Mucosa of gallbladder (tissue), 1 donor: ENCODE measurements at places on chromosomes 3 and 15. TPM values are rescaled to one million over a fixed set of nuclear protein-coding genes. Genes with fewer than 3 reads are reported as not detected.

The C3orf49 gene
- not detected for total RNA-seq

The TRPM1 gene
- total RNA-seq, result not detected

The INSYN1 gene
- 13.8 TPM for total RNA-seq

The ARHGAP11A gene
- 4.1 TPM for total RNA-seq

The FAM98B gene
- total RNA-seq, result 15.0 TPM

The SLC12A1 gene
- total RNA-seq, result not detected

The SERPINI2 gene
- 0.23 TPM for total RNA-seq

- peak; percentile 95 for DNase-seq
These were observed at the start of gene SIAH2 for GRCh38 chr3:150763122-150763840. Gene SIAH2 (minus strand): TSS chr3:150763169. CDS start chr3:150762849, 320 bp downstream.

DNA sequence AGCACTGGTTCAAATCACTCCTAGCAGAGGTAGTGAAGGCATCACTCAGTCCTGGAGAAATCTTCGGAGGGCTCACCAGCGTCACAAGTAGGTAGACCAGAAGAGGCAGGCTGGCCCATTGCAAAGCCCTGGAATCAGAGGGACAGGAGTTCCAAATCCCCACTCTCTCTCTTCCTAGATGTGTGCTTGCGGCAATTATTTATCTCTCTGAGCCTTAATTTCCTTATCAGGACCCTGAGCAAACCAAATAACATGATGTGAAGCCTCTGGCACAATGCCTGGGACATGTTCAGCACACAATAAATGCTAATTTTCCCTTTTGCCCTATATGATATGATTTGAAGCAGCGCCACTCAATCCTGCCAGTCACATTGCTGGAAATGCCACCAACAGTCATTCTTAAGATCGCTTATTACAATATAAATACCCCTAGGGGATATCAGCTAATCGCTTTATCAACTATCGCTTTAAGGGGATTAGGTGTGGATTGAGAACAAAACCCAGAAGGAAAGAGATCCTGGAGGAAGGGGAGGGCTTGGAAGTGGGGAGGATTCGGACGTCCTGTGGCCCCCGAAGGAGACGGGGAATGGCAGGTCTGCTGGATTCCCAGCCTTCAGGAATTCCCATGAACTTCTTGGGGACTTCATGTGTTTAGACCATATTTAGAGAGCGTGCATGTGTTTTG, 59.5 kb upstream of the TSEN2 start:
- no peak for DNase-seq

GRCh38 chr3:195028877-195029606, 241.9 kb downstream of the XXYLT1 start:
- DNase-seq, result no peak

DNA sequence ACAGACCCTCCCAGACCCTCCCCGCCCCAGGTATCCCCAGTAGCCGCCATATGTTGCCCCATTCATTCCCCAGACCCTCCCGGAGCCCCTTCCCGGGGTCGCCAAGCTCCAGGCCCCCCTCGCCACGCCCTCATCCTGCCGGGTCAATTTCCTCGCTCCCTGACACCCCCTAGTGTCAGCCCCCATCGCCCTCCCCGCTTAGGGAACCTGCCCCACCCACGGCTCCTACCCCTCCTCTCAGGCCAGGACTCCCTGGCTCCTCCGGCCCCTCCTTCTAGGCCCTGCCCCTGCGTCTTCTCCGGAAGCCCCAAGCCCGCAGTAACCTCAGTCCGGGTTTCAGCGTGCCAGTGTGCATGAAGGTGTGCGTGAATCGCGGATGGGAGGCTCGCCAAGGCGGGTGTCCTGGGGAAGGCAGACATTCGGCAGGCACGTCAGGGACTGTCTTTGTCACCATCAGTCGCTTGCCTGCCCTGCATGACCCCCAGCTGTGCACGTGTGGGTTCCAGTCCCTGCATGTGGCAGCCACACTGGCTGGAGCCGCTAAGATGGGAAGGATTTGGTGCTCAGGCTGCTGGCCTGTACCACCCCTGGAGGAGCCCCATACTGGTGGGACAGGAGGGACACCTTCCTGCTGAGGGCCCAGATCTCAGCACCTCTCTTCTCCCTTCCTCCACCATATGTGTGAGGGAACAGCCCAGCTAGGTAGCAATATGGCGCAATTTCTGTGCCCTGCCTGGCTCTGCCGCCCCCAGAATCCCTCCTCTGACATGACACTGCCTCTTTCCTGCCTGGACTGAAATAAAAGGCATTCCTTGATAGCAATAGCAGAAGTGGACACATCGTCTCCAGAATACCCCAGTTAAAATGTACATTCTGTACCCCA, 693 bp downstream of the DISP2 start:
- DNase-seq, result no peak

DNA sequence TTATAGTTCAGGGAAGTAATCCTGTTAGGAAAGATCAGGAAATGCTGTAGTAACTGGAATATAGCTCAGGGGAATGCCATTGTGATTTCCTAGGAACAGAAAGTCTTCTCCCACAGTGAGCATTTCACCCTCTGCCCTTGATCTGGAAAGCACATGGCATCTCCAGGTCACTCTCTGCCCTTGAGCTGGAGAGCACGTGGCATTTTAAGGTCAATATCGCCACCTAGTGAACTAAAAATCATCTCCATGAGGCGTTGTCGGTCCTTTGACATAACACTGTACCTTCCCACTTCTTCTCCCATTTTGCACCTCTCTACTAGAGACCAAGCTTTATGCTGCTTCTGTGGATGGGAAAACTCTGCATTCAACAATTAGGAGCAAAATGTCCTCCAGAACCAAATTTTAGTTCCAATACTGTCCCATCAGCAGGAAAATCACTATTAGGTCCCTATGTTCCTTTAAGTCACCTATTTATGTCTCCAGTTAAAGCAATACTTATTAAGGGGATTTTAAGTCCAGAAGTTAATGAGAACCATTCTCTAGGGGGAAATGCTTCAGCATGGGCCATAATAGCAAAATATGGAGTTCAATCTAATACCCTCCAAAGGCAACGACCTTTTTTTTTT, 54.7 kb upstream of the GK5 start:
- peak; percentile 57 for DNase-seq

DNA sequence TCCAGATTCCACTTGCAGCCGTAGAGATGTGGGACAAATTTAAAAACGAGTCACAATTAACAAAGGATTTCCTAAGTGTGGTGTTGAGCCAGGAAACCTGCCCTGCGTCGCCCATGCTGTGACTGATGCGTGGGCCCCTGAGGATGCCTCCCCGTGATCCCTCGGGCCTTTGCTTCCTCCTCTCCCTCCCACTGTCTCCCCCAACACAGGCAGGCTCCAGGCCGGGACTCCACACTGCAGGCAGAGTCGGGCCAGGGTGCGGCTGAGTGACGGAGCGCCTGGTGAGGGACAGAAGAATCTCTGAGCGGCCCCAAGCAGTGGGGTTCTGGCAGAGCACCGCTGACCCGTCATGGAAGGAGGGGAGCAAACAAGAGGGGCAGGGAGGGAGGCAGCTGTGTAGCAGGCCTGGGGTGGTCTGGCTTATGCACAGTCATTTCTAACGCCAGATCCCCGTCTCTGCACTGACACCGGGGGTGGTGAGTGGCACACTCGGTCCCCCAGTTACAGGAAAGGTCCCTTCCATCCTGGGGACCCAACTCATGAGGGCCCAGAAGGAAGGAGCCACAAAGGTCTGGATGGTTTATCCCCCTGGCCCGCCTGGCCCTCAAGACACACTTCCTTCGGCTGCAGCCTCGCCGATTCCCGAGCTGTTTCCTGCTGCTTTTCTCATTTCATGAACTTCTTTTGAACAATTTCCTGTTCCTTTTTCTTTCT, 91.0 kb downstream of the XXYLT1 start:
- no peak for DNase-seq

DNA sequence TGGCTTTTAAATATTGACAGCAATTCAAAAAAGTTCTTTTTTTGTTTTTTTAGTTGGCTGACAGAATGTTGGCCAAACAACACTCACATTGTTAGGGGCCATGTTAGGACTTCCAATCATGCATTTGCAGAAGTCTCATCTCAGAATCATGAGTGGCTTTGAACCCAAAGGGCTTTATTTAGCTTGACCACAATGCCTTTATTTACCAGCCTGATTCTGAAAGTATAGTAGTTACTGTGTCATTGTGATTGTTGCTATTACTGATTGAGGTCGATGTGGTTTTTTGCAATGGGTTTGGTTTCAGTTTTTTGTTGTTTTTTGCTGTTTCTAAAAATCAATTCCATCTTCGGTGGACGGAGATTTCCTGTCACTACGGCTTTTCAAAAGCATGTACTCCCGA, 7.2 kb downstream of the GLDN start:
- DNase-seq, result no peak

GRCh38 chr3:42702066-42702951, at the start of gene HHATL:
Gene HHATL (minus strand): TSS chr3:42702798. CDS start chr3:42700826, 1,972 bp downstream.
- no peak for DNase-seq

DNA sequence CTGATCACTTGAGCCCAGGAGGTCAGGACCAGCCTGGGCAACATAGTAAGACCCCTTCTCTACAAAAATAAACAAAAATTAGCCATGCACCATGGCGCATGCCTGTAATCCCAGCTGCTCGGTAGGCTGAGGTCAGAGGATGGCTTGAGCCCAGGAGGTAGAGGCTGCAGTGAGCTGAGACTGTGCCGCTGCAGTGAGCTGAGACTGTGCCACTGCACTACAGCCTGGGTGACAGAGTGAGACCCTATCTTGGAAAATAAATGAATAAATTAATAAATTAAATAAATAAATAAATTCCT, 10.8 kb downstream of the SHISA5 start:
- no peak for DNase-seq

GRCh38 chr3:22269831-22270230, 518.8 kb upstream of the ZNF385D start:
- no peak for DNase-seq

DNA sequence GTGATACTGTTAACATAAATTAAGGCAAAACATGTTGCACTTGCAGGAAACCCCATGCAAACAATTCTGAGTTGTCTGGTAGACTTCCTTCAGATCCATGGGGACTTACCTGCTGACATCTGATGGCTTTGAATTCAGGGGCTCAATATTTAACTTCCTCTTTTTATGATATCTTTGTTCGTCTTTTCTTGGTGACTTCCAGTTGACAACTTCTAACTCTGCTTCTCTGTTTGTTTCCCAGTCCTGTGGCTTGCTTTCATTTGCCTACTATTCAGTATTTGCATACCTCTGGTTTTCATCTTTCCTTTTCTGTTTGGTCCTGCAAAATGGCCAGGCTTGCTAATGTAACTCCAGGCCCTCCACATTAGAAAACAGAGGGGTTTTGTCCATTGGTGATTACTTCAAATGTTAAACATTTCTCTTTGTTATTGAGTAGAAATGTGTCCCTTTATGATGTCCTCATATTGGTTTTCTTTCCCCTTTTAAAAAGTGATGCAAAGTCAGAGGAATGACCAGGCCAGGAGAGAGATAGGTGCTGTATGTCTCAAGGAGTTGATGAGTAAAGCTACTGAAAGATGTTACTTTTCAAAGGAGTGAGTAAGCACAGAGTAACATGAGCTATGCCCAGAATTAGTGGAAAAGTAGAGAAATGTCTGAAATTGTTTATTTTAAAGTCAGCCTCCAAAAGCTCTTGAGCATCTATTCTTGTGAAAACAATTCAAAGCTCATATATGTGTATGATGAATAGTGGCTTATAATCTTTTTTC, 335.9 kb downstream of the LPP start:
- no peak for DNase-seq

DNA sequence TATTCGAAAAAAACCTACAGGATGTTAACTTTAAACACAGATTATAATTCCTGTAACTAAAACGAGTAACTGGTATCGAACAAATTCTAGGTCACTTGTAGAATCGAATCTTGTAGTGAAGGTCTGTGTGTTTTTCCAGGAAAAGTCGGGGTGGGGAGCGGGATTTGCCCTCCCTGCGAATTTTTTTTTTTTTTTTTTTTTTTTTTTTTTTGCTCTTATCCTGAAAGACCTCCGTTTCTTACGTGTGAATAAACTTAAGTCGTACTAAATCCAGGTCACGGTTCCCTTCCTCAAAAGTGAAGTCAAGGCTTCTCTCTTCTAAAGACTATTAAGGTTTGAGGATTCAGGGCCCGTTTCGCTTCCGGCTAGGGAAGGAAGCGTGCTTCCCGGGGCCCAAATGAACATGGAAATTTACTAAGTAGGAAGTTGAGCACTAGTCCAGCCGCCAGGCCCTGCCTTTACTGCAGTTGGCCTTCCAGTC, 770 bp downstream of the TBC1D5 start:
- peak; percentile 57 for DNase-seq

DNA sequence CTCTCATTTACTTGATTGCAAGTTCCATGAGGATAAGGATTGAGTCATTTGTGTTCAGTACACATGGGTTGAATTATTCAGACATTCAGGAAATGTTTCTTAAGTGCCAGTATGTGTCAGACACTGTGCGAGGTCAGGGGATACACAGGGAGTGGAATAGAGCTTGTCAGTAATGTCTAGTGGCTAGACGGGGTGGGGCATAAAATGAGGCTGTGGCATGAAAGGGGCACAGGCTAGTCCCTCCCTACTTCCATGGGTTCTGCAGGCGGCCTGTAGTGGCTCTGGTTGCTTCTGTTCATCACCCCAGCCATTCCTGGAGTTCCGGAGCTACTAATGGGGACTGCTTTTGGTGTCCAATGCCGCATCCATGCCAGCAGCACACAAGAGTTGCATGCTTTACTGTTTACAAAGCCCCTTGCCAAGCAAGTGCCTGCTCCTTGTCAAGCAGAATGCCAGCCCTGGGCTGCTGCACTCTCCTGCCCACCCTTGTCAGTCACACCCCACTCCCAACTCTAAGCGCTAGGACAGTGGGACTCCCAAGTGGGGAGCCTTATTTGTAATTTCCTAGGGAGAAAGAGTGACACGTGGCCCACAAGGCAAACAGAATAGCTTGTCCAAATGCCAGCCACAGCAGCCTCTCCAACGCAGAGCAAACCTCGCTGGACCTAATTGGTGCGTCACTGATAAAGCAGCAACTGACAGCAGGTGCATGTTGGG, 70.8 kb downstream of the RAB11A start:
- peak; percentile 74 for DNase-seq

DNA sequence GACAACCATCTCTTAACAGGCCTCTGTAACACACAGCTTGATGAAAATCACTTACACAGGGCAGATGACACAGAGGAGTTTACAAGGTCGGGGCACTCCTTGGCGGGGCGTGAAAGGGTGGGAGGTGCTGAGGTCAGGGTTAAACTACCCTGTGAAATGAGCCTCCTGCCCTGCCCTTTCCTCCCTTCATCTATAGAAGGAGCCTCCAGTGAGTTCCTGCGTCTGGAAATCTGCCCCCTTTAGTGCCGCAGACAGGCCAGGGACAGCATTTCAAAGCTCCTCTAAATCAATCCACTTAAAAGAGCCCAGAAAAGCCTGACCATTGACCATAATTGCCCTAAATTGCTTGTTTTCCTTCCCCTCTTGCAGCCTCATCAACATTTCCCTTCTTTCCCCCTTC, 1.9 kb downstream of the ROBO1 start:
- no peak for DNase-seq

DNA sequence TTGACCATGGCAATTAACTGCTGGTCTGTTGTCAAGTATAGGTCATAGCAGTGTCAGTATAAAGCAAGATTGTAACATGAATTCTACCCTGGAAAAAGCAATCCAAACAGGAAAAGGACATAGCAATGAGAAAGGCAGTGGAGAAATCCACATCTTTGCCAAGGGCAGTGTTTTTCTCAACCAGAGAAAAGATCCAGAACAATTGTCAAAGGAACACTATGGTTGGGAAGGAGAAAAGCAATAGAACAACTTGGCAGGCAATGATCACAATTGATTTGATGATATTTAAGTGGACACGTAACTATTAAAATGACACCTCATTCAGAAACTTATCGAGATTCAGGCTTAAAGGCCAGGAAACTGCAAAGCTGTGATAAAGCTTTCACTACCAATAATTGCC, 271.1 kb downstream of the DIPK2A start:
- no peak for DNase-seq

GRCh38 chr3:79477242-79477641, 290.6 kb downstream of the ROBO1 start:
- no peak for DNase-seq

GRCh38 chr3:154843647-154844046, 236.5 kb upstream of the MME start:
- no peak for DNase-seq
